Cardiac septum (tissue), 1 donor: ENCODE measurements at places on chromosomes 11 and 22. TPM values are rescaled to one million over a fixed set of nuclear protein-coding genes. Genes with fewer than 3 reads are reported as not detected.

DNA sequence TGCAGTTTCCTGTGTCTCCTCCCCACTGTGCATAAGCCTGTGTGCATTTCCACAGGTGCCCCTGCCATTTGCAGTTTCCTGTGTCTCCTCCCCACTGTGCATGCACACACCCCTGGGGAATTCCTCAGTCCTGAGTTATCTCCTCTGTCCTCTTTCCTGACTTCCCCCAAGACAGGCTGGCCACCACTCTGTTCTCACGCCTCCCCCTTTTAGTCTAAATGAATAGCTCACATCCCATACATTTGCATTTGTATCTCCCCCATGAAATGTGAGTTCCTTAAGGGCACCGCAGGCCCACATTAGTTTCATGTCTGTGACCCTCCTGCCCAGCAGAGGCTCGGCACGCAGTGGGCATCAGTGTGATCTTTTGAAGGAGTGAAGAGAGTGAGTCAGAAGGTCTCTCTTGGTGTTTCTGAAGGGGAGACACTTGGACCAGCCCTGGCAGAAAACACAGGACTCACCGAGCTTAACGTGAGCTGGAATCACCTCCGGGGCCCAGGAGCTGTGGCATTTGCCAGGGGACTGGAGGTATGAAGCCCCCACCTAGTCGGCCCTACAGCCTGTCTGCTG lies 6.2 kb downstream of the LRRC74B start:
- DNase-seq = no peak

GRCh38 chr11:29280452-29280851 lies 736.4 kb downstream of the KCNA4 start:
- DNase-seq = no peak

DNA sequence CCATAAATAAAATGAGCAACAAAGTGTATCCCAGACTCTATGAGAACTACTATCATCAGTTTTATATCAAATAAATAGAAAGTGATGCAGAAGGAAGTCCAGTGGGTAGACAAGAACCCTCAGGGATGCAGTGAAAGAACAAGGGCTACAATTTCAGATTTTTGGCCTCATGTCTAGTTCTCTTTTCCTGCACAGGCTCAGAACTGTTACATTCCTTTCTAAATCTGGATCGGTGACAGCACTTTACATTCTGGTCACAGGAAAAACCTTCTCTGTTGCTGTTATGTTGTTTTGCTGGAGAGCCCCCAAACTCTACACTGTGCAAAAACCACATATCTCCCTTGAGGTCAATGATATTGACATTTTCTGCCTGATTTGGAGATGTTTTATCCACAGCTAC lies 108.8 kb upstream of the ANO5 start:
- DNase-seq = no peak

DNA sequence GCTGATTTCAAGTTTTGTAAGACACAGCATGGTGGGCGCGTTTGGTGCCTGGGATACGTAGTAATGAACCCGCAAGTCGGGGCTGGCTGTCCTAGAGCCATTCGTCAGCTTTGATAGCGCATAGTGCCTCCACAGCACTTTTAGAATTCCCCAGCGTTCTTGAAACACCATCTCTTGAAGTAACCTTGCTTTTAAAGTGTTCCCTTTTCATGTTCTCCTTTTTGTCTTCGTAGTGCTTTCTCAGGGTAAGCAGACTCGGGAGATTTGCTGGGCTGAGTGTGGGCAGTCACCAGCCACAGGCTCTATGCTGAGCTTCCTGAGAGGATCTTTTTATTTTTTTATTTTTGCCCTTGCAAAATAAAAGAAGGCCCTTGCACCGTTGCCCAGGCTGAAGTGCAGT lies 39.6 kb upstream of the CTTN start:
- no peak for DNase-seq

DNA sequence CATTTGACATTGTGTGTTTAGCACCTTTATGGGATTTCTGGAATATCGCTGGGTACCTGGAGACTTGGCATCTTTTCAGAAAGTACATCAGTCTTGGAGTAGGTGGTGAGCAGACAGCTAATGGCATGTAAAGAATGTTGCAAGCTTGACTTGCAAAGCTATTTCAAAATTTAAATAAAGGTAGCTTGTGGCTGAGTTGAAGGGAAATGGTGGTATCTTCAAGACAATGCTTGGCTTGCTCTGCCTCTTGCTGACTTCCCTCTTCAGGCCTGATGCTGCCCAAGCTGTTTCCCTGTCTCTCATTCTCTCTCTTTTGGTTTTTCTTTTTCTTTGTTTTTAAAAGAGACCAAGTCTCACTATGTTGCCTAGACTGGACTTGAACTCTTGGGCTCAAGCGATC lies 13.2 kb downstream of the ZNRF3 start:
- DNase-seq = no peak

DNA sequence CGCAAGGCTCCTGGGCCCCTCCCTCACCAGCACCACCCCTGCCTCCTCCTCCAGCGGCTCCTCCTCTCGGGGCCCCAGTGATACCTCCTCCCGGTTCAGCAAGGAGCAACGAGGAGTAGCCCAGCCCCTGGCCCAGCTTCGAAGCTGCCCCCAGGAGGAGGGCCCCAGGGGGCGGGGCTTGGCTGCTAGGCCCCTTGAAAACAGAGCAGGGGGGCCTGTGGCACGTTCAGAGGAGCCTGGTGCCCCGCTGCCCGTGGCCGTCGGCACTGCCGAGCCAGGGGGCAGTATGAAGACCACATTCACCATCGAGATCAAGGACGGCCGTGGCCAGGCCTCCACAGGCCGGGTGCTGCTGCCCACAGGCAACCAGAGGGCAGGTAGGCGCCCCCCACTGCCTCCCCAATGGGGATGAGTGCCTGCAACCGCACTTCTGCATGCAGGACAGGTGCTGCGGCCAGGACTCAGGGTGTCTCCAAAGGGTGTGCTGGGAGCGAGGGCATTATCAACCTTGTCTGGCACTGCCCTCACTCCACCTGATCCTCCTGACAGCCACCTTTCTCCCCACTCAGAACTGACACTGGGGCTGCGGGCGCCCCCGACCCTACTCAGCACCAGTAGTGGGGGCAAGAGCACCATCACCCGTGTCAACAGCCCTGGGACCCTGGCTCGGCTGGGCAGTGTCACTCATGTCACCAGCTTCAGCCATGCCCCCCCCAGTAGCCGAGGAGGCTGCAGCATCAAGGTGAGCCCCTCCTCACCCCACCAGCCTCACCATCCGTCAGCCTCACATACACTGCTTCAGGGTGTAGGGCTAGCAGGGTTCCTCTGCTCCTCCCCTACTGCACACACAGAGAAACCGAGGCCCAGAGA lies 10.2 kb downstream of the SMTN start:
- DNase-seq = no peak

- DNase-seq = no peak
Measured at GRCh38 chr11:112270551-112271180, 10.0 kb upstream of the PLET1 start.

Gene MOGAT2
- not detected for total RNA-seq

Gene PARVB
- 98.1 TPM for total RNA-seq

Gene OR8K5
- not detected for total RNA-seq

Gene B3GAT1
- total RNA-seq = 0.27 TPM

Gene SMTNL1
- total RNA-seq = not detected

Gene FAM180B
- total RNA-seq = not detected
